Osteocyte (in vitro differentiated cells): ENCODE measurements at places on chromosomes 12 and 14. TPM values are rescaled to one million over a fixed set of nuclear protein-coding genes. Genes with fewer than 3 reads are reported as not detected.

RNASE4 gene
- 17.2 and 17.8 TPM in 2 replicates for total RNA-seq

CLEC1B gene
- not detected in 2 replicates for total RNA-seq

CLEC2A gene
- total RNA-seq, result not detected in 2 replicates

PTPN21 gene
- 30.0 and 33.8 TPM in 2 replicates for total RNA-seq

CLEC7A gene
- not detected in 2 replicates for total RNA-seq

DNA sequence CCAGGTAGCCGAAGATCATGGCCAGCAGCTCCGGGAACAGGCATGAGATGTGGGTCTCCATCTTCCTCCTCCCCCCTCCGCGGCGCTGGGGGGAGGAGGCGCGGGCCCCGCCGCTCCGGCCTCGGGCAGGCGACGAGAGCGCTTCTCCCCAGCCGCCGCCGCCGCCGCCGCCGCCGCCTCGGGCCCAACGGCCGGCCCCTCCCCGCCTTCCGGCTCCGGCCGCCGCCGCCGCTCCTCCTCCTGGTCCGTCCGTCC is 448 bp downstream of the FBXL14 start:
- DNase-seq, result no peak

GRCh38 chr12:116202940-116203339 is 74.6 kb downstream of the MED13L start:
- DNase-seq, result no peak

GRCh38 chr12:59650588-59651228 is 54.9 kb downstream of the SLC16A7 start:
- no peak for DNase-seq

DNA sequence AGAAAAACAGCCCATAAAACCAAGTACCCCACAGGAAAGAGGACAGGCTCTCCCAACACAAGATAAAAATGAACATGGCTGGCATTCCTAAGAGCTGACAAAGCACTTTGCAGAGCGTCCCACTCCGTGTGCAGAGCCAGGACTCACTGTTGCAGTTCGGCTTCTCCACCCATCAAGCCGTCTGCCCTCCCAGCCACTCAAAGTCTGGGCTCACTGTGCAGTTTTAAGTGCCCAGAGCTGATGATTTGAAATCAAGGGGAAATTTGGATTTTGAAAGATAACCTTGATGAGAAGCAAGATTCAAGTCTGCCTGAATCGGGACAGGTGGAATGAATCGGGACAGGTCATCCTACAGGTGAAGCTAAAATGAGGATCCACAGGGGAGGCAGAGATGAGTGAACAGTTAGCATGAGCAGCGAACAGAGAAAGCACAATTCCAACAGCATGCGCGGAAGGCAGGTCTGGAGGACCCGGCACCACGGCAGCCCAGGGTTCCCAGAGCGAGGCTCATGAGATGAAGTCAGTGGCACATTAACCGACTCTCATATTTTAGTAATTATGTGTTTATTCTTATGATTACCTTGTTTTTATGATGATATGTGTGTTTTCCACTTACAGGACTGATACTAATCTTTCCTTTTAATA is 39.8 kb upstream of the GPR68 start:
- DNase-seq, result no peak

GRCh38 chr12:56205445-56205844 is 16.2 kb upstream of the SMARCC2 start:
- no peak for DNase-seq

DNA sequence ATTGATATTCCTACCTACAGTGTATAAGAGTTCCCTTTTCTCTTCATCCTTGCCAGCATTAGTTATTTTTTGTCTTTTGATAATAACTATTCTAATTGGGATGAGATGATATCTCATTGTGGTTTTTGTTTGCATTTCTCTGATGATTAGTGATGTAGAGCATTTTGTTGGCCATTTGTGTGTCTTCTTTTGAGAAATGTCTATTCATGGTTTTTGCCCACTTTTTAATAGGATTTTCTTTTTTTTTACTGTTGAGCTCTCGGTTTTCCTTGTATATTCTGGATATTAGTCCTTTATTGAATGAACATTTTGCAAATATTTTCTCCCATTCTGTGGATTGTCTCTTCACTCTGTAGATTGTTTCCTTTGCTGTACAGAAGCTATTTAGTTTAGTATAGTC is 79.6 kb upstream of the AMIGO2 start:
- no peak for DNase-seq

DNA sequence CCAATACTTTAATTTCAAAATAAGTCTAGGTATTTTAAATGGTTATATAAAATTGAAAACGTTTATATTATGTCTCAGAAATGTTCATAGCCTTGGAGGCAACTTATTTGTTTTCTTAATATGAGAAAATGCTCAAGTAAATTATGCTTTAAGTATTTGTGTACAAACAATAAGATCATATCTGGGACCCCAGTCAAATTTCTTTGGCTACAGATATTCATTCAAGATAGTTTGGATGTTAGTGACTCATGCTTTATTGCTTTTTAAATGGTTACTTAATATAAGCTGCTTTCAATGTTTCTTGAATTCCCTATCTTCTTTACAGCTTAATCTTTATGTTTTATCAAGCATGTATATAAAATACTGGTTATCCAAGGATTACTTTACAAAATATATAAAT is 291.3 kb downstream of the KCNC2 start:
- DNase-seq, result no peak

DNA sequence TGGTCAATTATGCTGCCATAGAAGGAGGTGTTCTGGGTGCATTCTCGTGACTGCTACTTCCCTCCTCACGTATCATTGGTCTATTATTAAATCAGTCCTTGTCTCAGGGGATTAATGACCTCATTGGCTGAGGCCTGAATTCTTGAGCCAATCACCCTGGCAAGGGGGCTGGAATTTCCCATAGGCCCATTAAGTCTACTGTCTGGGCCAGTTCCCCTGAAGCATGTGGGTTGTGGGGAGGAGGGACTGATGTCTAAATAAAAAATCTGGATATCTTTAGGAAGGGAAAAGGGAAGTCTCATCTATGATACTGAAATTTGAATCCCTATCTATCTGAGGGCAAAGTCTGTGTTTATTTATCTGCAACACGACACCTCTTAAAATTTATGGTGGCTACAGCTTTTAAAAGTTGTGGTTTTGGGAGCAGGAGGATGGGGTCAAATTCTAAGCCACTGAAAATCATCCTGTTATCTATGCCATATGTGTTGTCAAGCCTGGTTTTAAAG is 71.9 kb downstream of the DYRK2 start:
- DNase-seq, result no peak

DNA sequence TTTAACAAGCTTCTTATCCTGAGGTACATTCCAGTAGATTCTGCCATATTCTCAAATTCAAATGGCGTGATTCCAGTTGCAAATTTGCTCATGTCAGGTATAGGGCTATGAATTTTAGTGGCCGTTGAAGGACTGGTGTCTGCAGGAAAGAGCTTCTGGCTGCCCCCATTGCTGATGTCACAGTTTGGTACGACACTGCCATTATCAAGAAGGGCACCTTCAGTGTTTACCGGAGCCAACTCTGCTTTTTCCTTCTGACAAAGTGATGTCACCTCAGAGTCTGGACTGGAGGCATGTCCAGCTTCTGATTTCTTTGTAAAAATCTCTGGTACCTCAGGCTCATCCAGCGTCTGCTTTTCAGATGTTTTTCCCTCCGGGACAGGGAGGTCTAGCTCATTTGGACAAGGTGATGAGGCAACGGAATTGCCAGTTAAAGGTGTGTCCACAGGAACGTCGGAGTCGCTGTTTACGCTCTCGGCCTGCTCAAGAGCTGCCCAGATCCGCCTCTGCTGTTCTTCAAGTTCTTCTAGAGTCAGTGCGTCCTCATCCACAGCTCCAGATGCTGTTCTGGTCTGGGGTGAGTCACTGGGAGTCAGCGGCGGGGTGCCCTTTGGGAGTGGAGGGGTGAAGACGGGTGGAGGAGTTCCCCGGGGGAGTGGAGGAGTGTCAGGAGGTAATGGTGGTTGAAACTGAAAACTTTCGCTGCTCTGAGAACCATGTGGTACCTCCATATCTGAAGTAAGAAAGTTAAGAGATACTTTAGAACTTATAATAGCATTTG is 27.0 kb downstream of the ZCCHC8 start:
- no peak for DNase-seq
